ENCODE measurements at places on chromosomes 11 and 22. TPM values are rescaled to one million over a fixed set of nuclear protein-coding genes. Genes with fewer than 3 reads are reported as not detected.

Gene LRRC10B
- polyA plus RNA-seq = 1.1 TPM

GRCh38 chr22:50473088-50473487 is 1.7 kb downstream of the SBF1 start:
- DNase-seq = no peak

DNA sequence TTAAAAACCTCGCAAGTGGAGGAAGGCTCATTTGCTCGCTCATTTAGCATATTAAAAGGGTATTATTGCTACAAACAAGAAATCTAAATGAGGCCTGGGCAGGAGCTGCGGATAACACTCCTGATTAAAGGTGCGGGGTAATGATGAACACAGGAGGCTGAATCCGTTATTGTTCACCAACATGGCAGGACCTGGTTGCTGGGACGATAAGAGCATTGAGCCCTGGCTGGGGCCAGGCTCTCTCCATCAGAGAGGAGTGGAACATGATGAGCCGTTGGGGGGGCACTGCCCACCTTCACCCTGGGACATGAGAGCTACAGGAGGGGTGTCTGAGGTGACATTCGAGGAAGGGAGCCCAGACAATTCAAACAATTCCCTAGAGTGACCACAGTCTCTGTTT is 211.7 kb downstream of the NXPE2 start:
- DNase-seq = no peak

GRCh38 chr11:66457826-66458225 is 8.9 kb upstream of the PELI3 start:
- no peak for DNase-seq

- DNase-seq = peak; percentile 62
Observed at GRCh38 chr22:17921871-17922821, 102.2 kb downstream of the MICAL3 start.

Gene OR51A4
- polyA plus RNA-seq = not detected

GRCh38 chr11:14254533-14255237 is 104.3 kb downstream of the RRAS2 start:
- no peak for DNase-seq

Gene FAM227A
- polyA plus RNA-seq = 6.7 TPM

DNA sequence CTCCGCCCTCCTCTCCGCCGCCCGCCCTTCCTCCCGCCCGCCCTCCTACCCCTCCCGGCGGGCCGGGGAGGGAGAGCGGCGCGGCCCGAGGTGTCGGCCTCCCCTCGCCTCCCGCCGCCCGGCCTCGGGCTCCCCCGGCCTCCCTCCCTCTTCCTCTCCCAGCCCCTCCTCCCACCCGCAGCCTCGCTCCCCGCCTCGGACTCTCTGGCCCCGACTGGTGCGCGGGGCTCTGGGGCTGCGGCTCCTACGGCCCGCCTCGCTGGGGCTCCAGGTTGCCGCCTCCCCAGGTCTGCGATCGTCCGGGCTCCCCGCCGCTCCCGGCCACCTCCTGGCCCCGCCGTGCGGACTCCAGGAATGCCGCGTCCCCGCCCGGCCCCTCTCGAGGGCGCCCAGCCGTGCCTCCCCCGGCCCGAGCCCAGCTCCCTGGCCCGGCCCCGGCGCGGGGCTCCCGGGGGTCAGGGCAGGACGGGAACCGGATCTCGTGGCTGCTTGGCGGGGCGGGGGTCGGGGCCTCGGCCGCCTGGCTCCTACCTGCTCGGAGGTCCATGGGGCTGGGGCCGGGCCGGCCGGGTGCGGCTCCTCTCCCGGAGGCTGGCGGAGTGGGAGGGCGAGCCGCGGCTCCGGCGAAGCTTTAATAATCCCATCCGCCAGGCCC is at the start of gene CLCF1:
TSS of gene CLCF1 (minus strand) at position 606 of the 655 bp plus-strand sequence. CDS start at position 547, 59 bp downstream.
- no peak for DNase-seq

Gene LMNTD2
- 4.9 TPM for polyA plus RNA-seq

Gene IFITM10
- polyA plus RNA-seq = 0.28 TPM

Gene AP2A2
- 105 TPM for polyA plus RNA-seq

DNA sequence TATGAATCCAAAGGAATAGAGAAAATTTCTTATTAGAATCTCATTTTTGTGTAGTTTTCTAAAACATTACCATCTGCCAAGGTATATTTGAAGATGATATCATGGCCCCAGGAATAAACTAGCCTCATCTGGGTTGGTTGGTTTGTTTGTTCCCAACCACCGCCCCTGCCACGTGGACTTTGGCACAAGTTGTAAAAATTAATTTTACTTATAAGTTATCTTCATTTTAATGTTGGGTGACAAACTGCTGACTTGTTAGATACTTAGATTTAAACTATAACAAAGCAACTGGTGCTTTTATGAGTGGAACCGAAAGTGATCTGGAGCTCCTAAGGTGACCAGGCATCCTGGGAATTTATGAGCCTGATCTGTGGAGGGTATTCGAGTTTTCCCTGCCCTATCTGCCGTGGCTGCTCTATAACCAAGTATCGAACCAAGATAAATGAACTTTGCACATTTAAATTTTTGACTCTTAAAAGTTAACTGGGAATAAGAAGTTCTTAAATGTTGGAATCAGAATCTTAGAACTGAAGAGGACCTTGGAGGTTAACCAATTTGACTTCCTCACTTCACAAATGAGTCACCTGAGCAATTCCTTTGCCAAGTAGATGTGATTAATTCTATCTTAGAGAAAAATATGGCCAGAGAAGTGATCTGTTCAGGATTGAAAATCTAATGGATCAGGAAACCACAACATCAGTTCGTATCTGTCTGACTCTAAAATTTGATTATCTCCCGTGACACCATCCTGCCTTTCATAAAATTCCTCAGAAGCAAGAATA is 129.1 kb upstream of the ARHGAP42 start:
- no peak for DNase-seq
